ENCODE measurements at places on chromosomes 12 and 14.

- DNase-seq: no peak
These were observed 89.4 kb upstream of the DIO3 start for GRCh38 chr14:101471723-101472517.

GRCh38 chr12:122849352-122850047, 14.2 kb downstream of the HIP1R start:
- DNase-seq: no peak

DNA sequence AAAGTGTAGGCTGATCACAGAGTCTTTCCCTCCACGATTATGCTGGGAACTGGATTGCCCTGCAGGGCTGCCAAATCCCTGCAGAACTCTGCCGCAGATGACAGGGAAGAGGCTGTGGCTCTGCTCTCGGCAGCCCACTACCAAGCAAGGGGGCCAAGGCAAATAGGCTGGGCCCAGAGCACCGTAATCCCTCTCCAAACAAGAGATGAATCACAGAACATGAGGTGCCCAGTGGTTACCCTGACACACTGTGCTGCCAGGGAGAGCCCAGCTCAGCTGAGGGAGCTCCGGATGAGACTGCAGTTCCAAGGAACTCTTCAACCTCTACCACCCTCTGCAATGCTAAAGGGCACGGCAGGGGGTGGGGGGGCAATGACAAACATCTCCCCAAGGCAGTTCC, 33.9 kb downstream of the STON2 start:
- peak; percentile 15 for DNase-seq

GRCh38 chr12:1847411-1847810, 27.0 kb downstream of the LRTM2 start:
- DNase-seq: no peak

DNA sequence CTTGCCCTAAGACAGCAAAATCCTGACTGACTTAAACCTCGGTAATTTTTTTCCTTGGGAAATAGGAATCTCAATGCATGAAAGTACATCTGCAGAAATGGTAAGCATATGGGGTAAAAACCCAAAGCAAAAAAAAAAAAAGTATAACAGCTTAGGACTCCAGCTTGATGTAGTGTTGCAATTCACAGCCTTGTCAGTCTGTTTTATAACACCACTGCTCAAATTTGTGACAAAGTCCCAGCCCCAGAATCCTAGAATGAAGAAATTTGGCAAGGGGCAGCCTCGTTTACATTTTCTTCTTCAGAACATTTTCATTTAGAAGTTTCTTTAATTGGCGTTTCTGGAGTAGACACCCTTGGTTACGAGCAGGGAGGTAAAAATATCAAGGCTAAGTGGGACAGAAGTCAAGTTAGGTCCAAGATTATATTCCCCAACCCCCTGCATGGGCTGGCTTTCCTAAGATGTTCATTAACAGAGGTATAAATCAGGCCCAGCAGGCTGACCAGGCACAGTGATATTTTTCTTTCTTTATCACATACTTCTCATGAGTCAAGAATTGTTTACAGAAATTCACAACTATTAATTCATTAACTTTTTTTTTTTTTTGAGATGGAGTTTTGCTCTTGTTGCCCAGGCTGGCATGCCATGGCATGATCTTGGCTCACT, 424.0 kb downstream of the RMST start:
- DNase-seq: no peak

- DNase-seq: no peak
These were observed 50.4 kb downstream of the CYP46A1 start for GRCh38 chr14:99734406-99735051.

GRCh38 chr12:32475724-32476123, 76.4 kb downstream of the FGD4 start:
- DNase-seq: no peak

GRCh38 chr12:32541754-32542374, 137.2 kb upstream of the DNM1L start:
- no peak for DNase-seq

GRCh38 chr12:105705765-105706164, 375.3 kb downstream of the C12orf75 start:
- DNase-seq: no peak

DNA sequence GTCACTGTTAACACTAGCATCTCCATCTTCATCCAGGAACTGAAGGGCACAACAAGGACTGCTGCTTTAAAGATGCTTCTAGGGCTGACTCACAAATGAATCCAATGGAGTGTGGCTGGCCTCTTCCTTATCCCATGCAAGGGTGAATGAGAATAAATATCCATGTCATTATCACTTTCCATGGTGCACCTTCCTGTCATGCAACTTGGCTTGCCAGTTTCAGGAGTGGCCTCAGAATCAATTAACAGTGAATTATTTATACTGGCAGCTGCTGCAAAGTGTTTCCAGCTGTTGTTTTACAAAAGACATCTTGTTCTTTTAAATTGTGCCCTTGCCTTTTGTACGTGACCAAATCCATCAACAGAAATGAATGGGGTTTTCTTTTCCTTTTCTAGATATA, 499.3 kb upstream of the TMEM132C start:
- DNase-seq: no peak

- DNase-seq: no peak
These were observed 31.9 kb upstream of the ATP2A2 start for GRCh38 chr12:110249105-110249504.

DNA sequence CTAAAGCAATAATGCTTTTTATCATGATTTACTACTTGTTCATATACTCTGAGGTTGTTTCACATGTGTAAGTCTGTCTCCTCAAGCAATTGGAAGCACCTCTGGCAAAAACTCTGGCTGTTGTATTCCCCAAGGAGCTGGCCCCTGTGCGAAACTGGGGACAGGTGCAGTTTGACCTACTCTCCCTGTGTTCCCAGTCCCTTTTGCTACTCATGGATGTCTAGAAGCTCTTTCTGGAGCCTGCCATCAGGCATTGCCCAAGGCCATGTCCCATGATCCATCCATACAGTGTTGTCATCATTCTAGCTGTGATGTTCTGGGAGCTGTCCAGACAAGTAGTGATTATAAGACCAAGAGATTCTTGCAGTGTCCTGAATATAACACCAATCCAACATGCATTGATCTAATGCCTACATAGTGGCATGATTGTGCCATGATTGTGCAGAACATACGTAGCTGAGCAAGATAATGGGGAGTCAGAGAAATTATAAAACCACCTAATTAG, 14.9 kb downstream of the AKAP6 start:
- no peak for DNase-seq

DNA sequence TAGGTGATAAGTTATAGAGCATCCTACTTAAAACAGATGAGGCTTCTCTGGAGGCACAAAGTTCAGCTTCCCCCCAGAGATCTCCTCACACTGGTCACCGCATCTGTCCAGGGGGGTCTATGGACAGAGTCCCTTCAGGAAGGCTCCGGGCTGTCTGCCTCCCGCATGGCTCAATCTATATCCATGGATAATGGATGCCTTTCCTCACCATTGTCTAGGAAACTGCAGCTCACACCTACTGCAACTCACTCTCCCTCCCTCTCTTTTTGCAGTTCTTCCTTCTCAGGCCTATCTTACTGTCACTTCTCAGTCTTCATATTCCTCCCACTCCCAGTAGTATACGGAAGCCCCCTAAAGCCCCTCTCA, 100.6 kb upstream of the BCL2L14 start:
- DNase-seq: no peak

DNA sequence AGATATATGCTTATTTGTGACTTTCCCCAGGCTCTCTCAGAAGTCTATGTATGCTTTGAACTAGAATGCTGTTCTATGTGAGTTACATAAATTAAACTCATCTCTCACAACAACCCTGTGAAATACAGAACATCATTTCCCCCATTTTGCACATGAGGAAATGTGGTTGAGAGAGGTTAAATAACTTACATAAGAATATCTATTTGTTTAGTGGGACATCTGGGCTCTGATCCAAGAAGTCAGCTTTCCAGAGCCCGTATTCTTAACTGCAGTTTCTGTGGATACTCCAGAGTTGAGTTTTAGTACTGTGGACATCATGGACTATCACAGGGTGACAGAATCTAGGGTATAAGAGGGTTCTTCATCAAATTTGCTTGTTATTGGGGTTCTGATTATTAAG, 242.5 kb upstream of the ARHGAP5 start:
- no peak for DNase-seq

DNA sequence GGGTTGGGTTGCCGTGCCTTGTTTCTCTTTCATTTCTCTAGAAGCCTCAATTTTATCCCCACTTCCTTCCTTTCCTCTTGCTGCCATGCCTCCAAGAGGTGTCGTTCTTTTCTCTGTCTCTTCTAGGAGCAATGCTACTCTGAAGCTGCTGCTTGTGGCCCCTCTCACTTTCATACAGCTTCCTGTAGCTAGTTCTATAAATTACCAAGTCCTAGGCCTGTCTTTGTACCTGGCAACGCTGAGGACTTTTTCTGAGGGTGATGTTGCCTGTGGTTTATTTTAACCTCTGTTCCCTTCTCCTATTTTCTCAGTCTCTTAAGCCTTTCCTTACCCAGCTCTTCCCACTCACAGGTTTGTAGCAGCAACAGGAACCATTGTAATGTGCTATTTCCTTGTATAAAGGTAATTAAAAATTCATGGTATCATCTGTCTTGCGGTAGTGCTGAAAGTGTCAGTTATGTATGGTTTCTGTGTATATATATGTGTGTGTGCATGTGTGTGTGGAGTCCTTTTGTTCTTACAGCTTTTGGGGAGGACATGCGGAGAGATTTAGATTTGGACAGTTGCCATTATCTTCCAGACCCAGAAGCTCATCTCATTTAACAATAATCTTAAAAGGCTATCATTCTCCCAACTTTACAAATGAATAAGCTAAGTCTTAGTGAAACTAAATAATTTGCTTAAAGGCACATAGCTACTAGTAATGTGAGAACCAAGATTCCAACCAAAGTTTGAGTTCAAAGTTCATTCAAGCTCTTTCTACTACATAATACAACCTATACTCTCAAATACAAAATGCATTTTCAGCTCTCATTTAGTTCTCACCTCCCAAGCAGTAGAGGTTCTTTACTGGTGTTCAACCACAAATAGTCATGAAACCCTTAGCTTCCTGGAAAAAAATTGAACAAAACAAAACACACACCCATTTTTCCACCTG, 43.8 kb downstream of the DDHD1 start:
- DNase-seq: no peak

DNA sequence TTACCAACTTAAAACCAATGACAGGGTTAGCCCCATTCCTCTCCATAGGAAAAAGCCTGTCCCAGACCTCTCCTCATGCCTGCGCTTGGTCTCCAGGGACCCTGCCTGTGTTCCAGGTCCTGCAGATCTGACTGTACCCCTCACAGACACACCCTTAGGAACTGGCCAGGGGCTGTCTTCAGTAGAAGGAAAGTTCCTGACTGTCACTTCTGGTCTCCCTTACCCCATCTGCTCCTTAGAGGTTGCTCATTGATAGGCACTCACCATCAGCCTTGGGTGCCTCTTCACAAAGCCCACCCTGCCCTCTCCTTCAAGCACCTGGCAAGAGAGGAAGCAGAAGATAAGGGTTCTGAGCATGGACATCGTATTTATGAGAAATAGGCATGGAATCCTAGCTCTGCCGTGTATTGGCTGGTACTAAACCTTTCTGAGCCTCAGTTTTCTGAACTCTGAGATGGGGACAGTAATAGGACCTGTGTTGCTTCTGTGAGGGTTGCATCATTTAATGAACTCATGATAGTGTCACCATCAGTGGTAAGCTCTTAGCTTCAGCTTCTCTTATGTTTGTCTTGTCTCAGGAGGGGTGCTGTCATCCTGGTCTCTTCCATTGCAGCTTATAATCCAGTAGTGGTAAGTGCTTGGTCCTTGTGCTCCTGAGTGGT, 7.5 kb downstream of the DHRS2 start:
- DNase-seq: no peak

GRCh38 chr14:94391281-94391975, 3.0 kb upstream of the SERPINA1 start:
- no peak for DNase-seq

- DNase-seq: no peak
These were observed 28.0 kb upstream of the GARIN6 start for GRCh38 chr12:99619389-99620158.
